ENCODE measurements at places on chromosomes 1 and 21. TPM values are rescaled to one million over a fixed set of nuclear protein-coding genes. Genes with fewer than 3 reads are reported as not detected.

DNA sequence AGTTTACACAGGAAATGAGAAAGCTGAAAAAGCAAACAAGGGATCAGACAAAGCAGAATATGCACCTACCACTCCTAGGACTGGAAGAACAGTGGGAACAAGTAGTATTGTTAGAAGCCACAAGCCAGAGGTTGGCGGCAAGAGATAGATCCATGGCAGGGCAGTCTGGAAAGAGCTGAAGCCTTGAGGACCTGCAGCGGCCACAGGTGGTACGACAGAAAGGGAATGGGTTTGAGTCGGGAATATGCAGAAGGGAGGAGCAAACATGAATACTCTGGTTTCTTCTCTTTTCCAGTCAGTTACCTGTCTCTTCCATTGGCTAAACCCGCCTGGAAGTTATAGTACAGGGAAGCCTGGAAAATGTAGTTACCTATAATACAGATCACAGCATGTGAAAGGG, 3.9 kb upstream of the PCNX2 start:
- no peak for DNase-seq

DNA sequence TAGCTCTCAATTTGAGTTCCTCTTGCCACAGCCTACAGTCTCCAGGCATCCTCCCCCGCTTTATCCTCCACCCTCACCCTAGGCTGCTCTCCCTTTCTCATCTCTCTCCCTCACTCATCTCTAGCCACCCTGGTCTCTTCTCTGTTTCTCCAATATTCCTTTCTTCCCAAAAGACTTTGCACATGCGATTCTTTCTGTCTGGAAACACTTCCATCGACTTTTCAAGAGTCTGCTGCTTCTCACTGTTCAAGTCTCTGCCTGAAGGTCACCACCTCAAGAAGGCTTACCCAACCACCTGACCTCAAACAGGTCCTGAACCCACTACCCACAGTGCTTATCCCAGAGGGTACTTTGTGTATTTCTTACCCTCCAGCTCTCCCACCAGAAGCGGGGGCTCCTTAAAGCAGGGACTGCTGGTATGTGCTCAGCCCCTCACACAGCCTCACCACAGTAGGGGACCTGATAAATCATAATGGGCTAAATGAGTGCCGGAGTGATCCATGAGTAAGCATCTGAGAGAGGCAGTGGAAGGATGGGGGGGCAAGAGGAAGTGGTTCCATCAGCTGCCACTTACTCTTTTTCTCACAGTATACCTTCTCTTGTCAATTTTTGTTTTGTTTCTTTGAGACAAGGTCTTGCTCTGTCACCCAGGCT, 14.3 kb upstream of the KRTAP19-8 start:
- DNase-seq: no peak

DNA sequence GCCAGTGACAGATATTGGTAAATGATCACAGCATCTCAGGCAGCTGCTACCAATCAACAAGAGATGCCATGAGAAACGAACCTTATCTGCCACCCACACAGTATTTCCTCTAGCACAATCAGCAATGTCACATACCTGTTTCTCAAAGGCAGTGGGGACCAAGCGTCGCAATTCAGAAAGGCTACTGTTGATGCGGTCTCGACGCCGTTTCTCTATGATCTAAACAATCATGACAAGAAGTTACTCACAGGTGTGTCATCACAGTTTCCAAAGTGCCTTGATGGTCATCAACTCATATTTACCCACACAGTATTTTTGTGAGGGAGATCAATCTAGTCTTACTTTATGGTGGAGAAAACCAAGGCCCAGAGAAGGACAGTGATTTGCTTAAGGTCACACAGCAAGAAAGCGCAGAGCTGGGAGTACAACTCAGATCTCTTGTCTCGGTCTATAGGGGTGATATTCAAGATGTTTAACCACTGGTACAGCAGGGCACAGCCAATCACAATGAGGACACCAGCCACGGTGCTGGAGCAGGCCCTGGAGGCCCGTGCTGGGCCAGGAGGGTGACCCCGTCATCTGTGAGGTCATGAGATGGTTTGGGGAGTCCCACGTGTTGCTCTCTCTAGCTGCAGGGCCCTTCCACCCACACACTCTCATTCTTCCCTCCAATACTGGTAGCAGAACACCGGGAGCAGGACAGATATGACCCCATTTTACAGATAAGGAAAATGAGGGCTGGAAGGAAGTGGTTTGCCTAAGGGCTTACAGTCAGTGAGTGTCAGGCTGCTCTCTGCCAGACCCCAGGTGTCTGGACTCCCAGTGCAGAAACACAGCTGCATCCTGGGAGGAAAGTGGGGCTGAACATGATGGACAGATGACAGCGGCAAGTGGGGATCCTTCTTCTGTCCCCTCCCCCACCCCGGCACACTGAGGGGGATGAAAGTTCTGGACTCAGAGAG, 7.8 kb downstream of the HEYL start:
- no peak for DNase-seq

- DNase-seq: no peak
Observed at GRCh38 chr1:100811808-100812207, 82.8 kb downstream of the EXTL2 start.

GRCh38 chr1:160823296-160823695, 27.3 kb downstream of the LY9 start:
- DNase-seq: no peak

DNA sequence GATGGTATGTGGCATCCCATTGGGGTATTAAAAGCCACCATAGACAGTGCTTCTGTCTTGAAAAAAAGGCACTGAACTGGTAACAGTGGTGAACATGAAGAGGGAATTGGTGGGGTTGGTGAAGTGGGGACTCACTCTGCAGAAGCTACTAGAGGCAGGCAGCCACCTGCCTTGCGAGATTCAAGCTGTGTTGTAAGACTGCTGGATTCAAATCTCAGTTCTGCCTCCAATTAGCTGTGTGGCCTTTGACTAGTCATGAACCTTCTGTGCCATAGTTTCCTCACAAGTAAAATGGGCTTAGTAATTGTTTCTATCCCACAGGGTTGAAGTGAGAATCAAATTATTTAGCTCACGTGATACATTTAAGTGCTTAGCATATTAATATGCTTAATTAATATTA, 16.6 kb upstream of the ELOA start:
- no peak for DNase-seq

Gene ANKRD35
- total RNA-seq: 0.07 TPM

Gene HFM1
- 0.53 TPM for total RNA-seq
